Stimulated activated CD4-positive, alpha-beta T cell treated with anti-CD3 and anti-CD28 coated beads, Interleukin-1b, Interleukin-23, amount 100 ng/mL, for 1 hour (primary cell): ENCODE measurements at places on chromosomes 6 and 20.

GRCh38 chr20:22984008-22984407 is 51.1 kb upstream of the SSTR4 start:
- no peak for DNase-seq

- DNase-seq, result no peak
These were observed 12.4 kb downstream of the PSMF1 start for GRCh38 chr20:1130847-1131246.

DNA sequence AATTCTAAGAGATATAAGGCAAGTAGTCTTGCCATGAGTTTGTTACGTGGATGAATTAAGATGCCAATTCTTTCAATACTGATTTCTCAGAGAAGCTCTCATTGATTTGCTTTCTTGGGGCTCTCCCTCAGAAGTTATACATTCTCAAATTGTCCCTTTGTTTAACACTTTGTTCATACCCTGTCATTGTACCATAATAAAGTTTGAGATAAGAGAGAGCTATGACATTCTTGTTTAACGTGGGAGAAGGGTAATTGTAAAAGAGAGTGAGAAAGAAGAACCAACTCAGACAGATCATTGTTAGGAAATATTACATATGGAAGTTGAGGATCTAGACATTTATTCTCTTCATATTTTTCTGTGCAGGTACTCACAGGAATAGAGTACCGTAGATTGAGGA is 19.1 kb downstream of the ACSS2 start:
- no peak for DNase-seq

GRCh38 chr20:56527521-56527920 is 3.0 kb downstream of the FAM209A start:
- DNase-seq, result no peak

- DNase-seq, result no peak
These were observed 62.4 kb upstream of the MRPS10 start for GRCh38 chr6:42279966-42280629.

DNA sequence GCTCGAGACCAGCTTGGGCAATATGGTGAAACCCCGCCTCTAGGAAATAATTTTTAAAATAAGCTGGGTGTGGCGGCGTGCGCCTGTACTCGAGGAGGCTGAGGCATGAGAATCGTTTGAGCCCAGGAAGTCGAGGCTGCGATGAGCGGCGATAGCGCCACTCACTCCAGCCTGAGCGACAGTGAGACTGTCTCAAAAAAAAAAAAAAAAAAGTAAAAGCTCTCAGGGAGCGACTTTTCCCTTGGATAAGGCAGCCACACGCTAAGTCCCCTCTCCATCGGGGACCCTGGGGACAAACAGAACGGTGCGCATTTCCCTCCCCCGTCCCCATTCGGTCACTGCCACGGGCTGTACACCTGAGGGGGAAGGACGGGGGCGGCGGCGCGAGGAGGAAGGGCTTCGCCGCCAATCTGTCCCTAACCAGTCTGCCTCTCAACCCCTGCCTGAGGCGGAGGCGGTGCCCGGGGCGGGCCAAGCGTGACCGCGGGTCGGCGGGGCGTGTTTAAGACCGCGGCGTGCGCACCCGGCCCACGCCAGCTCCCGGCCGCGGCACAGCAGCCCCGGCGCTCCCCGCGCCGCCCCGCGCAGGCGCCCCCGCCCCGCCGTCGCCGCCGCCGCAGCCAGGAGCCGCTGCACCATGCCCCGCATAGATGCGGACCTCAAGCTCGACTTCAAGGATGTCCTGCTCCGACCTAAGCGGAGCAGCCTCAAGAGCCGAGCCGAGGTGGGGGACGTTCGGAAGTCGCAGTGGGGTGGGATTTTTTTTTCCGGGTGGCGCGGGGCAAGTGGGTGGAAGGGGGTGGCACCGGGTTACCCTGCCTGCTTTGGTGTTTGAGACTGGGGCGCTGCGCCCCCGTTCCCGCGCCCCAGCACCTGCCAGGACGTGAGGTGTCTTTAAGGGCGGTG is at the start of gene GMPR:
Gene GMPR (plus strand): TSS at position 531 of the 906 bp plus-strand sequence. CDS start 107 bp downstream, at position 638.
- DNase-seq, result no peak

DNA sequence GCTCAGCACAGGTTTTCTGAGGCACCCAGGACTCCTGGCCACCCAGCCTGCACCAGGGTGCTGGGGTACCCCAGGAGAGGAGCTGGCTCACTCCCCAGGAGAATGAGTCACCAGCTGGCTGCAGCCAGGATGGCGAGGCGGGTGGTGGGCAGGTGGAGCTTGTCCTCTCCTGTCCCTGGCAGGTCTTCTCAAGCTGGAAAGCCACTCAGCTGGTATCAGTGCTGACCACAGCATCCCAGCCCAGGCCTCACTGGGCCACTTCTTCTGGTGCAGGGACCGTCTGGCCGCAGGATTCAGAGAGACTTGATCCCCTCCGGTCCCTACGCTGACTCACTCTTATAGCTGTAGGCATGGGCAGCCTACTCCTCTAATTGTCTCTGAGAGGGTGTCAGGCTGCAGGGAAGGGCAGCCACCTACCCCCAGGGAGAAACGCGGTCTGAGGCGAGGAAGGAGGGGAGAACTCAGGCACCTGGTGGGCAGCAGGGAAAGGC is 22.2 kb downstream of the TFEB start:
- no peak for DNase-seq

DNA sequence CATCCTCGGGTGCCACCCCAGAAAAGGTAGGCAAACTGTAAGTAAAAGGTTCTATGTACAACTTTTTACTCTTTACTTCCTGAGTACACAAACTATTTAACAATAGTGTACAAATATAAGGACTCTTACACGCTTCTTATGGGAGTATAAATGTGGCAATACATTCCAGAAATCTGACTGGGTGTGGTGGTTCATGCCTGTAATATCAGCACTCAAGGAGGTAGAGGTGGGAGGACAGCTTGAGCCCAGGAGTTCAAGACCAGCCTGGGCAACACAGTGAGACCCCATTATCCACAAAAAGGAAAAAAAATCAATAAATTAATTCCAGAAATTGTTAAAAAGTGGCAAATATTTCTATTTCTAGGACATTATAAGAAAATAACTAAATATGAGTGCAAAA is 48.9 kb downstream of the PIGU start:
- DNase-seq, result no peak

DNA sequence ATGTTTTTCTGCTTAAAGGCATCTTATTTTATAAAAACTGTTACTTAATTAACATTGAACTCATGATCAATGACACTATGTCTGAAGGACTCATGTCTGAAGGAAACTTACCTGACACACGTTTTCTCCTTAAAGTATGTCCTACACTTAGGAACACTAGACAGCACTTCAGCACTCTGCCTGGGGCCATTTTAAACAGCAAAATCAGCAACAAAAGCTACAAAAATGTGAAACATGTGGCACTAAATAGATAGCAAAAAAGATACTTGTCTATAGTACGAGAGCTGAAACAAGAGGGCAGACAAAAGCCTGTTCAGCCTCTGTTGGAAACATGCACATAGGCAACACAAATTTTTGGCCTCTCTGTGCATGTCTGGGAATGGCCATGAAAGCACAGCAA is 93.5 kb upstream of the TMEM30A start:
- no peak for DNase-seq

DNA sequence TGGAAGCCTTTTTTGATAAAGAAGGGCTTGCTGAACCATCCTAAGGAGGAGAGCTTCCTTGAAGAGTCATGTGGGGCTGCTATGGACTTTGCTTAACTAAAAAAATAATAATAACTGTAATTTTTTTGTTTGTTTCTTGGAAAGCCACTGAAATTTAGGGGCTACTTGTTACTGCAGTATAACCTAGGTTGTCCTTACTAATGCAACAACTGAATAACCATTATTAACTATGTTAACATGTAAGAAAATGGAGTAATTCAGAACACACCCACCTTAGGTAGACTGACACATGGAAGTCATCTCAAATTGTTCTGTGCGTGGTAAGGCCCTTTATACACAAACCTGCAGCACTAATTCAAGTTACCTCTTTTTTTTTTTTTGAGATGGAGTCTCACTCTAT is 90.9 kb upstream of the SOX4 start:
- no peak for DNase-seq

DNA sequence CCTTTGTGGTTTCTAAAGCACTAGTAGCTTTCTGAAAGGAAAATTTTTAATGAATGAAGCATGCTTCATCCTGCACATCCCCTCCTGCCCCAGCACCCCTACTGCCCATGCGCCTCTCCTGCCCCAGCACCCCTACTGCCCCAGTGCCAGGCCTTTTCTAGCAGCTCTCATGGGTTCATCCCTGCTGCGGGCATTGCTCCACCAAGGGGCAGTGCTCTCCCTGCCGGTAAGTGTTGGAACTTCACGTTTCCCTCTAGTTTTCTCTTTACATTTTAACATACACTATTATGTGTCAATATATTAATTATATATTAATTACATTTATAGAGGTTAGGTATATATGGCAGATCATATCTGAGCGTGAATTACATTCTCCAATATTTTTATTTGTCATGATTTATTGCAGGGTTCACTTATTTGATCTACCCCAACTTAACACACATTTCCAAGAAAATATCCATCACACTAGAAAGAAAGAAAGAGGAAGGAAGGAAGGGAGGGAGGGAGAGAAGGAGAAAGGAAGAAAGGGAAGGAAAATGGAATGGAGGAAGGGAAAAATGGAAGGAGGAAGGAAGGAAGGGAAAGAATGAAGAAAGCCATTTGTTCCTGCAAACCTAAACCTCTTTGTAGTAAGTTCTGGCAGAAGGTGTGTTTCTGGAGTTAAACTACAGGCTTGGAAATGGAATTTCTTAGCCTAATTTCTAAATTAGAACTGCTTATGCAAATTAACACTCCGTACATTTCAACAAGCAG is 46.8 kb downstream of the CEP43 start:
- DNase-seq, result no peak

DNA sequence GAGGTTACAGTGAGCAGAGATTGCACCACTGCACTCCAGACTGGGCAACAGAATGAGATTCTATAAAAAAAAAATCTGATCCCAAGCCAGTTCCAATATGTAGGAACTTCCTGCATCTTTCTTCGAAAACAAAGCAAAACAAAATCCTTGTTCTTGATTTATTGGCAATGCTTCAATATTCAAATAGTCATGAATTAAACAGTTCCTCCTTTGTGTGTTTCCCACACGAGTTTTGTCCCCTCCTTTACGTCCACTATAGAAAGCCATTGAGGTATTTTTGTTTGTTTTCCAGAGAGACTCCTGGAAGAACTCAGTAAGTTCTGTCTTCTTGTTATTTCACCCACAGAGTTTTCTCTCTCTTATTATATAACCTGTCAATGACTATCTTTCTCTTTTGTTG is 7.6 kb downstream of the BTN1A1 start:
- DNase-seq, result no peak

DNA sequence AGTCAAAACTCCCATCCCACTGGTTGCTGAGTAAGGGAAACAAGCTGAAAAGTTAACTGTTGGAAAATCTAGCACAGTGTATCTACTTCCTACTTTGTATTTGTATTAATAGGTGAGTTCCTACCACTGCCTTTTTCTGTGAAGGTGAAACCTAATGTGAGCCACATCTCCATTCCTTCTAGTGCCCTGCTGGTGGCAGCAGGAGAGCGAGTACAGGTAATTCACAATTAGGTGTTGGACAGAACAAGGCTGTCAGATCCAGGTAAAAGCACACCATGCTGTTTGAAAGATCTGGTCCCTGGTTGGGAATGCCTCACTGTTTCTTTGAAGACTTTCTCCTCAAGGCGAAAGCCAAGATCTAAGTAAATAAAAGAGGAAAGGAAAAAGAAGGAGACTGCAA is 528.4 kb downstream of the PKHD1 start:
- no peak for DNase-seq

DNA sequence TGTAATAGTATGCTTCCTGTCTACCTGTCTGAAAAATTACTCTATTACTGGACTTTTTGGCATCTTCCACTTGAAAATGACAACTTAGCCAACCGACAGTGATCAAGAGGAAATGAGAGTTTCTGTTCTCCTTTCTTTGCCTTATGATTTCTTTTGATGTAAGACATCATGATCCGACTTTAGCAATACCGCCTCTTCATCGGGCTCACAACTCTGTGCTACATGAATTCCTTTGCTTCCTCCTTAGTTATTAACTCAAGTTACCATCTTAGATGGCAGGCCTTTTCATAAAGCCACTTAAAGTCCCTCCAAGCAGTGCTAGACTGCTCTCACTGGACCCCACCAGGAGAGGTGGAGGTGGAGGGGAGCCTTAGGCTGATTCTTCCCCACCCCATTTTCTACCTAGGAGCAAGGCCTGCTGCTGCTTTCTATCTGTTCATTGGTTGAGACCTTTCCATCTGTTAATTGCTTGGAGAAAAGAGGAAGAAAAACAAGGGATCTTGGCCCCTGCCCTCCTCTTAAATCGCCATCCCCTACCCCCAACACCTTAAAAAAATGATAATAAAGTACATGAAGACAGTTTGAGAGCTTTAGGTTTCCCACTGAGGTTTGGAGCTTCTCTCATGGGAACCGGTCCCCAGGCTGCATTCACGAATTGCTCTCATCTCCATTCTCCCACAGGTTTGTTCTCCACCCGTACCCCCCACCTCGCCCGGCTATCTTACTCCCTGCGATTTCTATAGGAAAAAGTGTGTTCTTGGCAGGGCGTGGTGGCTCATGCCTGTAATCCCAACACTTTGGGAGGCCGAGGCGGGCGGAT is 21.6 kb upstream of the MCM3 start:
- no peak for DNase-seq

DNA sequence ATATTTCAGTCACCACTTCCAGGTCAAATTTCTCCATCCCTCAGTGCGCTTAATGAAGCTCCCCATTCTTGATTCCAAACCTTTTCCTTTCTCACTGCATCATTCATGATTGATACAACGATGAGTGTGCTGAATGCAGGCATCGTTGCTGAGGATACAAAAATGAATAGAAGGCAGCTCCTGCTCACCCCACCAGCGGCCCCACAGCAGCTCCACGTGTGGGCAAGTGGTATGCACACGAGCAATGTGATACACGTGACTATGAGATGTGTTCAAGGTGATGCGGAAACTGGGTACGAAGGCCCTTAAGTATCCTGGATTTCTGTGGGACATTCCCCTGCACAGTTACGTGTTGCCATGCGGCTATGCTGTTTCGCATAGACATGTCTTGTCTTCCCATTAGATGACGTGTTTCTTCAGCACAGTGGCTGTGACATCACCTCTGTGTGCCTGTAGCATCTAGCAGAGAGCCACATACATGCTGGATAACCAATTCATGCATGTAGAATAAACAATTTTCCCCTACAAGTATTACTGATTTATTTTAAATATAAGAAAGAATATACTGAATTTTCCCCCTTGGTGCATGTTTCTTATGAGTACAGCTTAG is 260.5 kb upstream of the AGPAT4 start:
- DNase-seq, result no peak

- no peak for DNase-seq
These were observed 116.2 kb downstream of the GFRAL start for GRCh38 chr6:55443238-55444134.

DNA sequence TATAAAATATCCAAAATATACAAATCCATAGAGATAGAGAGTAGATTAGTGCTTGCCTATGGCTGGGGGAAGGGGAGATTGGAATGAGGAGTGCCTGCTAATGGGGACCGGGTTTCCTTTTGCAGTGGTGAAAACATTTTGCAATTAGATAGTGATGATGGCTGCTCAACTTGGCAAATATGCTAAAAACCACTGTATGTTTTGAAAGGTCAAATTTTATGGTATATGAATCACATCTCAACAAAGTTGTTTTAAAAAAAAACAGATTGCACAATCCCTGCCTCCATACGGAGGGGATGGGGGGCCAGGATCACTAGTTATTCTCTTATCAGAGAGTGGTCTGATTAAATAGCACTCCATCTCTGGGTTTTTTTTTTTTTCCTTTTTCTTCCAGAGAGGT is 76.9 kb upstream of the RIPOR2 start:
- DNase-seq, result no peak
